Prostate gland (tissue), 2 donors: ENCODE measurements at places on chromosomes 5 and 9.

GRCh38 chr5:83494666-83495065 lies 23.1 kb downstream of the VCAN start:
- no peak for DNase-seq

GRCh38 chr9:127095411-127095810 lies 27.0 kb downstream of the ANGPTL2 start:
- no peak for DNase-seq

DNA sequence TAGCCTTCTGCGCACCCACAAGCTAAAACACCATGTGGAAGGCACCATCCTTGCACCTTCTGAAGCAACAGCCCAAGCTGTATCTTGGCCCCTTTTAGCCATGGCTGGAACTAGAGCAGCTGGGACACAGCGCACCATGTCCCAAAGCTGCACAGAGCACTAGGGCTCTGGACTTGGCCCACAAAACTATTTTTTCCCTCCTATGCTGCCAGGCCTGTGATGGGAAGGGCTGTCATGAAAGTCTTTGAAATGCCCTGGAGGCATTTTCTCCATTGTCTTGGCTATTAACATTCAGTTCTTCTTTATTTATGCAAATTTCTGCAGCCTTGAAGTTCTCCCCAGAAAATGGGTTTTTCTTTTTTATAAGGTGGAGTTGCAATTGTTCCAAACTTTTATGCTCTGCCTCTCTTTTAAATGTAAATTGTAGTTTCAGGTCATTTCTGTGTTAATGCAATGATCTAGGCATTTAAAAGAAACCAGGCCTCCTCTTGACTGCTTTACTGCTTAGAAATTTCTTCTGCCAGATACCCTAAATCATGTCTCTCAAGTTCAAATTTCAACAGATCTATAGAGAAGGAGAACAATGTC lies 996.3 kb downstream of the TAF11L14 start:
- no peak for DNase-seq

- no peak for DNase-seq
Observed at GRCh38 chr5:54415896-54416601, 39.5 kb upstream of the HSPB3 start.

DNA sequence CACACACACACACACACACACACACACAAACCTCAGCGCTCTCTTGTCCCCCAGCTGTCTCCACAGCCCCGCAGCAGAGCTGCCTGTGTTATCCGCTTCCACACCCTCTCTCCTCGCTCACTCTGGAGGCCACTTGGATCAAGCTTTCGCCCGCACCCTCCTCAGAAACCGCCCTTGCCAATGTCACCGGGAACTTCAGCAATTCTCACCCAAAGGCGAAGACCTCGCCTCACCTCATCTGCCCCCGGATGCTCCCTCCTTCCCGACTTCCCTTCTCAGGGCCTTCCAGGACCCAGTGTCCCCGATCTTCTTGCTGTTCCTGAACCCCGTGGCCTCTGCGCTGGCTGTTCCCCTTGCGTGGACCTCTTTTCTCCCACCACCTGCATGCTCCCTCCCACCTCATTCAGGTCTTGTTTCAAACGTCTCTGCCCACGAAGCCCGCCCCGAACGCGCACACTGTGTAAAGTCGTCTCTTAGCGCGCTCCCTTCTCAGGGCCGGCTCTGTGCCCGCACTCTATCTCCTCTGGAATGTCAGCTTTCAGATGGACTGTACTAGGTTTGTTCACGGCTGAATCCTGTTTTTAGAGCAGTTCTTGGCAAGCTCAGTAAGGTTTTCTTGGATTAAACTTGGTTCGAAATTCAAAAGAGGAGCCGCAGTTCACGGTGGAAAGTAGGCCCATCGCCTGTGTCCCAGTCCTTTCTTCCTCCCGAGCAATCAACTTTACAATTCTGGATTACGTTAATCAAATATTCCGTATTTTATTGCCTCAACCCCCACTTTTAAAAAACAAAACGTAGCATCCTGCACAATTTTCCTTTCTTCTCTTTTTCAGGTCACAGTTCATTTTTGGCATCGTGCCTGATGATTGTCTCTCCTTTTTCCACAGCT lies 1.0 kb upstream of the TRIM7 start:
- no peak for DNase-seq

- DNase-seq, result peak; percentile 30
Observed at GRCh38 chr5:179858241-179858585, 404 bp downstream of the MRNIP start.

GRCh38 chr9:112041536-112042243 lies 133.4 kb downstream of the SUSD1 start:
- no peak for DNase-seq

DNA sequence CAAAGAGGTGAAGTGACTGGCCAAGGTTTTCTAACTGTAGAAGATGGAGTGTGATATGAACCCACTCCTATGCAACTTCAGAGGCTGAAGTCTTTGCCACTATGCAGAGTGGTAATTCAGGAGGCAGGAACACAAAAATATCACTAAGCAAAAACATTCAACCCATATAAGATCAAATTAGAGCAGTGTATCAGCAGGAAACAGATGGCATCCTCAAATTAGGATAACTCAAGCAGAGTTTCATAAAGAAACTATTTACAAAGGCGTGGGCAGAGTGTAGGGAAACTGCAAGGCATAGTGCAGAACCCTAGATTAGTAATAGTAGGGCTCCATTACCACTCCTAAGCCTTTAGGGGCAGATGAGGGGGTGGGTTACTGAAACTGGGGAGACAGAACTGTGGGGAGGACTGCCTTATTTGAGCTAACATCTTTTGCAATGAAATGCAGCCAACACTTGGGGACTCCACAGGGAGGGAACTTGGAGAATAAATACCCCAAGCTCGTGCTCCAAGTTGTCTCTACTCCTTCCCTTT lies 72.2 kb downstream of the PTTG1 start:
- no peak for DNase-seq

DNA sequence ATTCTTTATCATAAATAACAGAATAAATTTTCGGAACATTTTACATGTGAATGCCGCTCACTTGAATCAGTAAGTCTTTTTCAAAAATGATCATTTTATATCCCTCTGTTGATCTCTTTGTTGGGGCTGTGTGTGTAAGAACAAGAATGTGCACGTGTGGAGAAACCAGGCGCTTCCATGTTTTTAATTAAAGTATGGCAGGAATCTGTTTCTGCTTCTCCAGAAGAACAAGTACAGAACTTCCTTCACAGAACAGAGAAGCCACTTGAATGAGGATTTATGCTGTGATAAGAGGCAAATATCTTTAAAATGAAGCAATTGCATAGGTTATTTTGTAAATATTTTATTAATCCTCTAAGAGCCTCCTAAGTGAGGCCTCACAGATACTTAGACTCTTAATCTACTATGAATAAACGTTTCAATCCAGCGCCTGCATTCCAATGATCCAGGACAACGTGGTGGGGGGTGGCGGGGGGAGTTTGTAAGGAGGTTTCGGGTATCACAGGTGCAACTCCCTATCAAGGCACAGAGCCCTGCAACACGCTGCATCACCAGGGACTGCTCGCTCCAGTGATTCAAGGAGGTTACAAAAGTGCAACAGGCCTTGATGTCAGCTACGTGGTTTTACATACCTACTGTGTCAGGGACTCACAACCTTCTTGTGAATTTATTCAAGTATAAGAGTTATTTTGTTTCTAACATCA lies 409.2 kb downstream of the BNC2 start:
- DNase-seq, result no peak

- no peak for DNase-seq
Observed at GRCh38 chr9:124761710-124762109, 9.4 kb downstream of the NR6A1 start.

DNA sequence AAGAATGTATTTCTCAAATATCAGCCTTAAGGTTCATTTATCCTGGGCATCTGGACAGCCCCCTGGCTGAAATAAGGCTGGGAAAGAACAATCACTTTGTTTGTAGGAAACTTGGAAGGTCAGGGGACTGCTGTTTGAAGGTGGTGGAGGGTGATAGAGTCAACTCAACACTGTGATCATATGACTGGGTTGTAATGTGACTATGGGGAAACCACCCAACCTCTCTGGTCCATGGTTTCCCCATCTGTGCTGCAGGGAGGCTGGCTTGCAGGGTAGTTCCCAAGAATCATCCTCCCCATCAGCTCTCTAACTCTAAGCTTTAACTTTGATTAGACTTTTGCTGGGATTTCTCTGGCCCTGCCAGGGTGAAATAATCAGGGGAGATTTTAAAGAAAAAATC lies 10.0 kb downstream of the INSYN2B start:
- DNase-seq, result no peak

- DNase-seq, result no peak
Observed at GRCh38 chr5:81525690-81526089, 131.8 kb upstream of the ACOT12 start.

GRCh38 chr9:86801246-86801645 lies 146.1 kb downstream of the GAS1 start:
- no peak for DNase-seq

- DNase-seq, result no peak
Observed at GRCh38 chr5:180130291-180130869, 58.8 kb upstream of the RNF130 start.

- DNase-seq, result no peak
Observed at GRCh38 chr5:121937762-121938161, 24.0 kb upstream of the SRFBP1 start.

DNA sequence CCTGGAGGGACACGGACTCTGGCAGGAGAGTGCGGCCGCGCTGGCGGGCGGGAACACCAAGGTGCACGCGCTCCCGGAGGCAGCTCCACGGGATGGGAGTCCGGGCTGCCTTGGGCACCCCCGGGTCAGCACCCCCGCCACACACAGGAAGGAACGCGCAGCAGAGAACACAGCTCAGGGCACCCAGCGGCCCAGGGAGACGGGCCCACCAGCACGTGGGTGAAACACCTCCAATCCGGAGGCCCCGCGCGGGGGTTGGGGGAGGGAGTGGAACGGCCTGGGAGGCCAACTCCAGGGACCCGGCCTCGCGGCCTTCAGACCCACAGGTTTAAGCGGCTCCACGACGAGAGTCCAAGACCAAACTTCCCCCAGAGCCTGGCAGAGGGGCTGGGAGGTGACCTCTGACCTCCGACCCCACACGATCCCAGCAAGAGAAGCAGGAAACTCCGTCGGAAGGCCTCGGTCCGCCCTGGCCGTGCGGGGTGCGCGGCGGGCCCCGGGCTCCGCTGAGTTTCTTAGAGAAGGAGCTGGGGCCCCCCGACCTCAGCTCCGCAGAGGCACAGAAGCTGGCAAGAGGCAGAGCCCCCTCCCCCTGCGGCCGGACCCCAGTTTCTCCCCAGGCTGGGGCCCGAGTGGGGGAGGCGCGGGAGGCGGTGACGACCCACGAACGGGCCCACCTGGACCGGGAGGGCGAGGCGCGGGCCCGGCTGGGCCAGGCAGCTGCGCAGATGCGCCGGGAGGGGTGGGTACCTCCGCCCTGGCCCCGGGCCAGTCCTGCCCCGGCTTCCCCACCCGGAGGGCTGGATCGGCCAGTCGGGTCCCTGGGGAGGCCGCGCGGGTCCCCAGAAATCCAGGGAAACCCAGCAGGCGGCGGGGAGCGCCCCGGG lies 851 bp downstream of the NACC2 start:
- DNase-seq, result peak; percentile 41

GRCh38 chr9:97737429-97737828 lies 40.3 kb upstream of the XPA start:
- DNase-seq, result no peak

- no peak for DNase-seq
Observed at GRCh38 chr5:122757285-122757684, 17.6 kb upstream of the SNX2 start.

DNA sequence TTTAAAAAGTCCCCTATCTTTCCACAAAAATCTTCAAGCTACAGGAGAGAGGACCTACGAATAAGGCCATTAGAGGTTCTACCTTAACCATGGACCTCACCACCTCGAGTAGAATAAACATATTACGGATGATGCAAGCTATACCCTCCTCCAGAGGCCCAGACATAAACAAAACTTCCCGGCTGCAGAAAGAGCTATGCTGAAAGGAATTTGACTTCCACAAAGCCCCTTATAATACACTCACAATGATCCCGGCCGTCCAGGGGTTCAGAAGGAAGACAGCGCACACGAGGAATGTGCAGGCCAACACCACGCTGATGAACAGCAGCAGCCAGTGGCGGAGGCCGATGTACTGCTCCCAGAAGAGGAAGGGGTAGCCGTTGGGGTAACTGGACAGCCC lies 59.0 kb downstream of the PTCH1 start:
- no peak for DNase-seq

DNA sequence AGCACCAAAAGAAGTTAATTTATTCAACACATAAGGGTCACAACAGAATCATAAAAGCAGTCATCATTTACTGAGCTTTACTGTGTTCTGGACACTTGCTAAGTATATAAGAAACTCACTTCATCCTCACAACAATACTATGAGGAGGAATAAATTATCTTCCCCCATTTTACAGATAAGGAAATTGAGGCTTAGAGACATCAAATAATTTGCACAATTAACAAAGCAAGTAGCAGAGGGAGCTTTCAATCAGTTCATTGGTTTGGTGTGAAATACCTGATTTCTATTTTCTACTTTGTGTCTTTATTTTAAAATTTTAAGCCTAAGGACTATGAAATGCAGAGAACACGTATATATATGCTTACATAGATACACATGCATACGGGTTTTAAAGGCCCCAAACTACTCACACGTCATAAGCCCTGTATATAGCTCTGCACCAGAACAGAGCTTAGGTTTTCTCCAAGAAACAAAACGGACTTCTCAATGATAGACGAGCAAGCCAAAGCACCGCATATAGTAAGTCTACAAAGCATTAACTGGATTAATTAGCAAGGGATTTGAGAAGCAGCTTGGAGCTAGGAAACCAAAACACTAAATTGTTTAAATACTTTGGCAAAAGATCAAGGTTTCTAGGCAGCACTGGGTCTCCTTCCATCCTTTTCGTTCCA lies 95.6 kb downstream of the DENND1A start:
- no peak for DNase-seq

DNA sequence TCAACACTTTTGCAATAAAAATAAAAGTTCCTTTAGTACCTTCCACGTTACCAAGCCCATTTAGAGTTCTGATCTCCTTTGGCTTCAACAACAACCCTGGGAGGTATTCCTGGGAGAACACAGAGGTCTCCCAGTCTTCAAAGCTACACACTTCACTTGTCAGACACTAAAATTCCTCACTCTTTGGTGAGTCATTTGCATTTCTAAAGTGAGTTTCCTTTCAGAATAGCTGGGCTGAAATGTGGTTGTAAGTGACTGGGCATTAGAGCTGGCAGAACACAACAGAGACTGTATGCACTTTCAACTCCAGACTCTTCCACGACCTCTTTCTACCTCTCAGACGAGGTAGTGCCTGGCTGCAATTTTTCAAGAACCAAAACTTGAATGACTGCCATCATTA lies 11.5 kb upstream of the F2RL1 start:
- DNase-seq, result no peak

GRCh38 chr5:59036274-59036961 lies 453.5 kb downstream of the RAB3C start:
- peak; percentile 39 for DNase-seq

GRCh38 chr5:165263536-165263935 lies 1758.1 kb downstream of the MAT2B start:
- DNase-seq, result no peak
